Esophagus squamous epithelium (tissue), 5 donors: ENCODE measurements at places on chromosomes 13 and 19.

DNA sequence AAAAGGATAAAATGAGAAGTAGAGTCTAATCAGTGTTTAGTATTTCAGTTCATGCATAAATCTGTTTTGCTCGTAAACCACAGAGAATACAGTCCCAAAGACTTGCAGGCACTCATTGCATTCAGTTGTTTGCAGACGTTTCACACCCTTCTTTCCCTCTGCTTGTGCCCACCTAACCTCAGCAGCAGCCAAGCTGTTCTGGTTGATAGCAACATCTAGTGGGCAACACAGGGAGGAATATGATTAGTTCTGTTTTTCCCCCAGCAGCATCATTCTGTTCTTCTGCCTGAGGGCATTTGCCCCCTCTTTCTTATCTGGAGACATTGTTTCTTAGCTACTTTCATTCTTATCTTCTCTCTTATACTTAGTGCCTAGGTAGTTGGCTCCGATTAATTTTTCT is 135.6 kb downstream of the PAN3 start:
- no peak for DNase-seq

DNA sequence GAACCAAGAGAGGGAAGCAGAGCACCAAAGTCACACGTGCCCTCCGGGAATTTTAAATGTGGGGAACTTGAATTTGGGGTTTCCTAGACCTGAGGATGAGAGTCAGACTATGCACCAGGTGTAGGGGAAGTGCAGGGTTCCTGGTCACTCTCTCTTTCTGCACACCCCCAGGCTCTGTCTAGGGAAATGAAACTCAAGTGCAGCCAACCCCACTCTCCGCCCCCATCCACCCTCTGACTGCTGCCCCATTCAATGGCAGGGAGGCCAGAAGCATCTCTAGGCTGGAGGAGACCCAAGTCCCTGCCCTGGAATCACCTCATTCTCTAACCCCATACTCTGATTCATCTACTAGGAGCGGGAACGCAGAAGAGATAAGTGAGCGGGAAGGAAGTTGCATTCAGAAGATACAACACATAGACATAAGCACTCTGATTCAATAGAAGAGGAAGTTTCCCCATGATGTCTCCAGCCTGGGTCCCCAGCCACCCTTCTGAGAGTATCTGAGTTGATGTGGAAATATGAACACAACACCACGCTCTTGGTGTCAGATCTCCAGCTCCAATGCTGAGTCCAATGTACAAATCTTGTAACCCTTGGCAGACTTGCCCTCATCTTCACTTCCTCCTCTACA is 4.7 kb upstream of the SIGLEC14 start:
- DNase-seq, result no peak

DNA sequence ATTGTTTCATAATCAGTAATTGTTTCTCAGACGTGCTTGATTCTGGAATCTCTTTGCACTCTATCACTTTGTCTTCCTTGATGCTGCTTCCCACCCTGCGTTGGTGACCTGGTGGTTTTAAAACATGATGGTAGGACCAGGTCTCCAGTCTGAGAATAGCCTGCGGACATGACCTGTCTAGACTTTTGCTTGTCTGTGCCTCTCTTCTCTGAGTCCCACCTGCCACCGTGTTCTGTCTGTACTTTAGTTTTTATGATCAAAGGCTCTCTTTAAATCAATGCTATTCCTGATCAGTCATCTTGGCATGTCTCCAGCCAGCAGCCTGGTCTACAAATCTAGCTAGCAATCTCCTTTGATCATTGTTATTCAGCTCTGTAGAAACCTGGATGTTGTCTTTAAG is 933.9 kb downstream of the DIAPH3 start:
- DNase-seq, result no peak

GRCh38 chr19:42066075-42066754 is 3.8 kb downstream of the GRIK5 start:
- DNase-seq, result no peak

DNA sequence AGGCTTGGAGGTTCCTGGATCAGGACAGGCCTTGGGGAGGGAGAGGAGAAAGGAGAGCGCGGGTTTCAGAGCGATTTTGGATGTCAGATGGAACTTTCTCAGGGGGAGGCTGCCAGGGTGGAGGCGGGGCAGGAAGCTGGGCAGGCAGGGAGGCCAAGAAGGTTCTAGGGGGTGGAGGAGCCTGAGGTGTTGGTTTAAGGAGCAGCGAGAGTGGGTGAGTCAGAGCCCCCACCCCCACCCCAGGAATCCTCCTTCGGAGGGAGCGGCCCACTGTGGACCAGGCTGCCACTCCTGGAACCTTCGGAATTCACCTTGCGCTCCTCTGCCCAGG is 15.9 kb upstream of the NOP53 start:
- DNase-seq, result no peak

DNA sequence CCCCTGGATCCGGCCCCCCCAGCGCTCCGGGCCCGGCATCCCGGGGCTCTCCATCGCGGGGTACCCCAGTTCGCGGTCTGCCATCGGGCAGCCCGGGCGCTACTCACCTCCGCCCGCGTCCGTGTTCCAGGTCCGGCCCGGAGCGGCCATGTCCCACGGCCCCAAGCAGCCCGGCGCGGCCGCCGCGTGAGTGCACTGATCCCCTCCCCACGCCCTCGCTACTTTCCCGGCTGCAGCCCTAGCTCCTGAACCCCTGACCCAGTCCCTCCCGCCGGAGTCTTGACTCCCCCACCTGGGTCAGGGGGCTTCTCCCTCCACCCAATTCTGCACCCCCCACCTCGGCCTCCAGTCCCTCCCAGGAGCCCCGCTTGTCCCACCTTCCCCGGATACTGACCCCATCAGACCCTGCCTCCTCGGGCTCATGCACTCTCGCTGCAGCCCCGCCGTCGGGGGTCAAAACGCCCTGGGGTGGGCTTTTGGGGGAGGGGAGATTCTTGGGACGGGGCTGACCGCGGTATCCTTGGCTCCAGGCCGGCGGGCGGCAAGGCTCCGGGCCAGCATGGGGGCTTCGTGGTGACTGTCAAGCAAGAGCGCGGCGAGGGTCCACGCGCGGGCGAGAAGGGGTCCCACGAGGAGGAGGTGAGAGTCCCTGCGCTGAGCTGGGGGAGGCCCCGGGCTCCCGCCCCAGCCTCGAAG is 566 bp downstream of the HMG20B start:
- DNase-seq, result no peak

GRCh38 chr13:95763601-95764000 is 86.7 kb downstream of the DNAJC3 start:
- DNase-seq, result no peak

- DNase-seq, result no peak
Measured at GRCh38 chr19:56125806-56126590, 4.9 kb upstream of the ZNF787 start.

GRCh38 chr19:920051-920864 is 3.1 kb downstream of the KISS1R start:
- no peak for DNase-seq

GRCh38 chr13:110185696-110186095 is 121.3 kb downstream of the COL4A1 start:
- no peak for DNase-seq

- no peak for DNase-seq
Measured at GRCh38 chr13:50080203-50080910, 65.1 kb downstream of the KCNRG start.
